ENCODE measurements at places on chromosomes 2 and 18. TPM values are rescaled to one million over a fixed set of nuclear protein-coding genes. Genes with fewer than 3 reads are reported as not detected.
A peak's percentile ranks its signal among the peaks of the same experiment; 100 is the strongest.

- H3K4me3 ChIP-seq, result no peak overlapping the region
- no peaks in the 10 kb centered on the region for H3K36me3 ChIP-seq
- peak; percentile 57 for DNase-seq
- H3K27ac ChIP-seq, result peak overlapping the region; percentile 55
These were observed 109.7 kb downstream of the ERBB4 start for GRCh38 chr2:212428681-212429478.

DNA sequence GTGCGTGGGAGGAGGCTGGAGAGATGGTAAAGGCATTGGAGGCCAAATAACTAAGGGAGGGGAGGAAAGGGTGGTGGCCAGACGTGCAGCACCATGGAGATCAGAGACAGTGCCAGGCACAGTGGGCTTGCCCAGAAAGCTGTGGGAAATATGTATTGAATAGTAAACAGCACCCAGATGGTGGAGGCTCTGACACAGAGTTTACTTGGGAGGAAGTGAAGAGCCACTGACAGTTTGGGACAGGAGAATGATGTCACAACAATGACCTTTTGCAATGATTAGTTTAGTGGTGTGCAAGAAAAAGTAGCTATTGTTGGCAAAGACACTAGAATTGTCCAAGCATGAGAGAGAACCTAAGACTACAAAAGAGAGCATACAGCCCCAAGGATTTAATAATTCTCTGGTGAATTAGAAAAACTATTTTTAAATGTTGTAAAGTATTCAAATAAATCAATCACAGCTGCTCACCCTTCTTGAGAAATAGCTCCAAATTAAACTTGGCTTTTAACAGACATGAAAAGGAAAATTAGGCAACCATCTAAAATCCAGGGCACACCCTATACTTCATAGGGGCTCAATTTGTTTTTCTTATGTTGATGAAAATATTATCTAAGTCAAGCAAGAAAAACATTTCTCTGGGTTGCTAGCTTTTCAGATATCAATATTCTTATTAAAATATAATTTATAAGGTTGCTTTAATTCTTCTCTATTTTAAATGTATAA, 458.7 kb upstream of the HNRNPA3 start:
- H3K4me1 ChIP-seq, result peaks cover 34% of the 10 kb centered on the region
- H3K36me3 ChIP-seq, result no peaks in the 10 kb centered on the region
- DNase-seq, result no peak
- H3K4me3 ChIP-seq, result no peak overlapping the region

The CXCR1 gene
- total RNA-seq, result not detected

GRCh38 chr18:61995618-61996017, 102.8 kb upstream of the RNF152 start:
- peaks cover 13% of the 10 kb centered on the region for H3K36me3 ChIP-seq
- H3K27ac ChIP-seq, result no peak overlapping the region
- no peaks in the 10 kb centered on the region for H3K27me3 ChIP-seq
- DNase-seq, result no peak
- H3K4me1 ChIP-seq, result peaks cover 14% of the 10 kb centered on the region

The VSNL1 gene
- 102 TPM for total RNA-seq
